ENCODE measurements at places on chromosomes 2 and 18.

- DNase-seq = no peak
Observed at GRCh38 chr18:70005580-70005979, 57.9 kb upstream of the CD226 start.

DNA sequence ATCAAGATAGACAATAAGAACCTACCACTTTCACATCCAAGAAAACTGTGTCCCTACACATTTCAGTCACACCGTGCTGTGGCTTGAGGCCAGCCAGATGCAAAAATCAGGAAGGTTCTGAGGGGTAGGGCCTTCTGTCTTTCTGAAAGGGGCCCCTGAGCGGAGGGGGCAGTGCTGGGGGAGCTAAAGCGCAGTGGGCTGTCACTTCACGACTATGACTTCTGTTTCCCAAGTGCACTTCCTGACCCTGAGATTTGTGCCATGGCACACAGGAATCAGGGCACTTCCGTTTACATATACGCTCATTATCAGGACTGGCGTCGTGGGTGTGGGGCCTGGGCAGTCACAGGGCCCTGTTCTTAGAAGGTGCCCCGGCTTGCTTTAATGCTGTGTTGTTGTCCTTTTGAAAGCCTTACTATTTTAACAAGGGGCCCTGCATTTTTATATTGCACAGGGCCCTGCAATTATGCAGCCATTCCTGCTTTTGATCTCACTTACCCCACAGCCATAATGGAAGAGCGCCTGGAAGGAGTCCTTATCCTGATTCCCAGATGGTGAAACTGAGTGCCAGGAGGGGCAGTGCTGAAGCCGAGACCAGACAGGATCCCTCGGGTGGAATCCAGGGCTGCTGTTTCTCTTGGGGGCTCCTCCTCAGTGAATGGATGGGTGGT is 620 bp downstream of the NGEF start:
- DNase-seq = no peak

- no peak for DNase-seq
Observed at GRCh38 chr2:226143091-226143490, 656.5 kb downstream of the IRS1 start.

DNA sequence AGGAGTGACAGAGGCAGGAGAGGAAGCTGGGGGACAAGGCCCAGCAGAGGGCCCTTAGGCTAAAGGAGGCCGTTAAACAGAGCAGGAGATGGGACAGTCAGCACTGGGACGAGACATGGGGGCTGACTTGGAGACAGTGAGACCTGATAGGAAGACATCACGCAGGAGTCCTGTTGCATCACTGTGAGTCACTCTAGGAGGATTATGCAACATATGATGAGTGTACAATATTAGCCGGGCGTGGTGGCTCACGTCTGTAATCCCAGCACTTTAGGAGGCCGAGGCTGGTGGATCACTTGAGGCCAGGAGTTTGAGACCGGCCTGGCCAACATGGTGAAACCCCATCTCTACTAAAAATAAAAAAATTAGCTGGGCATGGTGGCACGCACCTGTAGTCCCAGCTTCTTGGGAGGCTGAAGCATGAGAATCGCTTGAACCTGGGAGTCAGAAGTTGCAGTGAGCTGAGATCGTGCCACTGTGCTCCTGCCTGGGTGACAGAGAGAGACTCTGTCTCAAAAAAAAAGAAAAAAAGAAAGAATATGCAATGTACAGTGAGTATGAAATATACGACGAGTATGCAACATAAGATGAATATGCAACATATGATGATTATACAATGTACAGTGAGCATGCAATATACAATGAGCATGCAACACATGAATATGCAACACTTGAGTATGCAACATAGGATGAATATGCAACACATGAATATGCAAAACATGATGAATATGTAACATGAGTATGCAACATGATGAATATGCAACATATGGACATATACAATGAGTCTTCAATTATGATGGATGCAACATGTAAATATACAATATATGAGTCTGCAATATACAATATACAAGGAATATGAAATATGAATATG is 83.3 kb upstream of the ID2 start:
- no peak for DNase-seq

- no peak for DNase-seq
Observed at GRCh38 chr2:121237980-121238665, 46.9 kb downstream of the TFCP2L1 start.

- DNase-seq = no peak
Observed at GRCh38 chr2:54336977-54337255, 80.9 kb upstream of the TSPYL6 start.

- DNase-seq = no peak
Observed at GRCh38 chr2:7973801-7974480, 707.9 kb upstream of the ID2 start.

DNA sequence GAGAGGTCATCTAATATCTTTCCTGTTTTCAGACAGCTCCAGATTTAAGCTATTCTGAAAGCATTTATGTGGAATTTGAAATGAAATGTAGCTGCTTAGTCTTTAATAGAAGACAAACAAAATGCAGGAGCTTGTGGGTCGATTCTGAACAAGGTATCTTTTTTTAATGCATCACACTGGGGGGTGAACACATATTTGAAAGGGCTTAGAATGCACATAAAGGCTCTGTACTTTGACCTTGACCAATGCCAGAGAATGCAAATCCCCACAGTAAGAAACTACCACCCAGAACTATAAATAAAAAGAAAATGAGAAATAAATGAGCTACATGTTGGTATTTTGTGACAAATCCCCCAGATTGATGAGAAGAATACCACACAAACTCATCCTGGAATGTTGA is 489.3 kb downstream of the PIK3C3 start:
- DNase-seq = no peak

DNA sequence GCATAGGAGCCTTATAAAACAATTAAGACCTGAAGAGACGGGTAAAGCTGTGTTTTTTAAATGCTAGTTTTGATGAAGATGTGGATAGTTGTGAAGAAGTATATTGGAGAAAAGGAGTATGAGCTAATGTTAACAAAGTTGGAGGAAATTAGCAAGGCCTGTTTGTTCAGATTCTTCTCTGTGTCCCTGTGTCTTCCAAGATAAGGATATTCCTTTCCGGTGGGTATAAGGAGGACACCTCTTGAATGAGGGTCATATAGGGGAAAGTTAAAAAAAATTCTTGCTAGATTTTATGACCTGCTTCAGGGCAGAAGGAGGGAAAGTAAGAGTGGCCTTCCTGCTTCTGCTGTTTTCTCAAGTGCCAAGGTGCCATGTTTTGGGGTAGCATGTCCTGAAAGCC is 59.0 kb downstream of the CCDC68 start:
- DNase-seq = no peak

DNA sequence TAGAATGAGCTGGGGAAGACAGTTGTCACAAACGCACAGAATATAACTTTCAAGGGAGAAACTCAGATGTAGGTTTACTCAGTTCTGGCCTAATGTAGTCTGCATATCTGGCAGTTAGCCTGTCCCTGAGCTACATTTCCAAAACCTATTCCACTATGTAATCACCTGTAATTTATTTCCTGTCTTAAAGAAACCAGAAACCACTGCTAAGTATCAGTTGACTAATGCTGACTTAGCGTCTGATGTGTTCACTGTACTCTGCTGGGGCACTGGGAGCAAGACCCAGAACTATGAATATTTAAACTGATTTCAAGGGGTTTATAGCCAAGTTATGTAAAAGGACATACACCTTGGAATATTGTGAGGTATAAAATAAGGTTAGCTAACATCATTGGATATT is 1995.2 kb upstream of the PIK3C3 start:
- no peak for DNase-seq

- DNase-seq = no peak
Observed at GRCh38 chr18:8049147-8049546, 482.0 kb downstream of the PTPRM start.

- DNase-seq = no peak
Observed at GRCh38 chr2:1553671-1554295, 140.5 kb downstream of the TPO start.

- no peak for DNase-seq
Observed at GRCh38 chr2:30193104-30193681, 38.1 kb upstream of the LBH start.

DNA sequence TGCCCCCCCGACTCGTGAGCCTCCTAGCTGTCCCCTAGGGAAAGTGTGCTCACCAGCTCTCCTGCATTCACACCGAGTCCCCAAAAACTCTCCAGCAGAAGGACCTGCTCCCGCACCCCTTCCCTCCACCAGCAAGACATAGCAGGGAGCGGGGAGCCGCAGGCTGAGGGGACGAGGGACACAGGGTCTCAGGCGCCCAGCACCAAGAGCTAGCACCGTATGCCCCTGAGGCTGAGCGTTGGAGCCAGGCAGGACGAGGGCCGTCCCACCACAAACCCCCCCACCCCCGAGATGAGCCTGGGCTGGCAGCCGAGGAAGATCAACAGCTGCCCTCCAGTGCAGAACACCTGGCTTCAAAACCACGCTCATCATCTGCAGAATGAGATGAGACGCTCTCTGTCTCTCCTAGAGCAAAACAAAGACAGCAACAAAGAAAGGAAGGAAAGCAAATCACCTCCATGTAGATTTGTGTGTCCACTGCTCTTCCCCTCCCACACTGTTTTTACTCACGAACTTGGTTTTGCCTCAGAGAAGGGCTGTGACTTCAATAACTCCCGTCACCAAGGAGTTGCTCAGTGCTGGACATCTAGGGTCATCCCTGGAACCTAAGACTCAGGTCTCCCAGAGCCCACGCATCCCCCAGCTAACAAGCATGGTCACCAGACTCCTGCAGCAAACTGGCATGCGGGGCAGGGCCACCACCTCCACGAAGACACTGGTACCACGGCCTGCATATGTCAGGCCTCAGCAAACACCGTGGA is 39.7 kb upstream of the SALL3 start:
- no peak for DNase-seq

DNA sequence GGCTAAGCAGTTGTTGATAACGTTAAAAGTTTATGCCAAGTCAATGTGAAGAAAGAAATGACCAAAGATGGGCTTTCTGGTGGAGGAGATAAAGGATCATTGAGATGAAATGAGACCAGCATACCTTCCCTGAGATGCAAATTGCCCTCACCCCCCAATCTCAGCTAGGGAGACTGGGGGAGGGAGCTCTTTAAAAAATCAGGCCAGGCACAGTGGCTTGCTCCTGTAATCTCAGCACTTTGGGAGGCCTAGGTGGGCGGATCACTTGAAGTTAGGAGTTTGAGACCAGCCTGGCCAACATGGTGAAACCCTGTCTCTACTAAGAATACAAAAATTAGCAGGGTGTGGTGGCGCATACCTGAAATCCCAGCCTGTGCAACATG is 30.9 kb upstream of the KCMF1 start:
- DNase-seq = no peak

- no peak for DNase-seq
Observed at GRCh38 chr18:43596105-43596712, 318.9 kb upstream of the SYT4 start.

- DNase-seq = no peak
Observed at GRCh38 chr2:24121469-24121868, 1.7 kb downstream of the PFN4 start.

DNA sequence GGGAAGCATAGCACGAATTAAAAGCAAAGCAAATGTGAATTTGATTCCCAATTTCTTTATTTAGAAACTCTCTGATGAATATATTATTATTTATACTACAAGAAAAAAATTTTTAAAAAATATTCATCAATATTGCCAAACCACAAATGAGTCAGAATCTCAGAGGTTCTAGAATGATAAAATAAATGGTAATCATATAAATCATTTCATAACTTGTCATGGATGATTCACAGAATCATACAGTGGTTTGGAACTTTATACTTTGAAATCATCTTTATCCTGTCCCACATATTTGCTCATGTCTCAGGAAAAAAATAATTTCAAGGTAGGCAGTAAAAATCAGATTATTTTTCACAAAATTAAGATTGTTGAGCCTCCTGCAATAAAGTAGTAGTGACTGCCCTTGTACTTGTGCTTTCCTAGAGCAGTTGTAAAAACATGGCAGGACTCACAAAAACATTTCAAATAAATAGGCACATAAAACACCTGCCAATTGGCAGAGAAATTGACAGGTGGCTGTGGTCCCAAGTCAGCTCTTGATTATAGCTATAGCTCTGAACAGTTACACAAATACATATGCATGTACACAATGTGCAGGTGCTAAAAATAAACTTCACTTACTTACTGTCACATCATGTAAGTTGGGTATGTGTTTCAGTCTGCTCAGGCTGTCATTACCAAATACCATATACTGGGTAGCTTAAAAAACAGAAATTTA is 273.9 kb upstream of the SESTD1 start:
- DNase-seq = no peak

DNA sequence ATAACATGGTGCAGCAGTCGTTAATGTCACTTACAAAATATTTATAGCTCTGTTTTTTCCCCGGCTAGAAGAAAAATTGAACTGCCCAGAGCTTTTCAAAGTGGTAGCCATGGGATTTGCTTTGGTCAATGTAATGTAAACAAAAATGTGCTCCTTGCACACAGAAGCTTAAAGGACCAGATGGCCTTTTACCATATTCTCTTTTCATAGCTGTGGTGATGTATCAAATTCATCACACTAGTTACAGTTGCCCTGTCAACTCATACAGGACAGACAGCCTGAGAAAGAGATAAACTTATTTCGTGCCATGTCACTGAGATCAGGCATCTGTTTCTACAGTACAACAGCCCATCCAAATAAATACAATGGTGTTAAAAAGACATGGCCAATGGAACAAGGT is 368.1 kb upstream of the CDH19 start:
- no peak for DNase-seq

GRCh38 chr2:183868153-183868552 is 730.2 kb upstream of the ZNF804A start:
- DNase-seq = no peak

DNA sequence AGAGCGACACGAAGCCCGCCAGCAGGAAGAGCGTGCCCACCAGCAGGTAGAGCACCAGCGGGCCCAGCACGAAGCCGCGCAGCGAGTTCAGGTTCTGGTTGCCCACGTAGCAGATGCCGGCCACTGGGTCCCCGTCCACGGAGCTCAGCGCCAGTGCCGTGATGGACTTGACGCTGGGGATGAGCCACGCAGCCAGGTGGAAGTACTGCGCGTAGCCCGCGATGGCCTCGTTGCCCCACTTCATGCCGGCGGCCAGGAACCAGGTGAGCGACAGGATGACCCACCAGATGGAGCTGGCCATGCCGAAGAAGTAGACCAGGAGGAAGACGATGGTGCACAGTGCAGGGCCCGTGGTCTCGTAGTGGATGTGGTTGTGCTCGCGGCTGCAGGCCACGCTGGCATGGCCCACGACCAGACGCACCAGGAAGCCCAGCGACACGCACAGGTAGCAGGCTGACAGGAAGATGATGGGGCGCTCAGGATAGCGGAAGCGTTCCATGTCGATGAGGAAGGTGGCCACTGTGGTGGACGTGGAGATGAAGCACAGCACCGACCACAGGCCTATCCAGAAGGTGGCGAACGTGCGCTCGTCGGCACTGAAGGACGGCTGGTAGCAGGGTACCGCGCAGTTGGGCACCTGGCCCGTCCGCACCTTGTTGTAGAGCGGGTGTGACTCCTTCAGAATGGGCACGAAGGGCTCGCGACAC is 2.1 kb downstream of the FZD5 start:
- DNase-seq = no peak

- no peak for DNase-seq
Observed at GRCh38 chr18:73093687-73094250, 226.0 kb upstream of the NETO1 start.

- DNase-seq = no peak
Observed at GRCh38 chr2:28427741-28428415, 35.2 kb downstream of the FOSL2 start.

GRCh38 chr2:159759577-159759976 is 38.4 kb downstream of the CD302 start:
- no peak for DNase-seq
